Tibial nerve (tissue), 4 donors: ENCODE measurements at places on chromosomes 1 and 21.

DNA sequence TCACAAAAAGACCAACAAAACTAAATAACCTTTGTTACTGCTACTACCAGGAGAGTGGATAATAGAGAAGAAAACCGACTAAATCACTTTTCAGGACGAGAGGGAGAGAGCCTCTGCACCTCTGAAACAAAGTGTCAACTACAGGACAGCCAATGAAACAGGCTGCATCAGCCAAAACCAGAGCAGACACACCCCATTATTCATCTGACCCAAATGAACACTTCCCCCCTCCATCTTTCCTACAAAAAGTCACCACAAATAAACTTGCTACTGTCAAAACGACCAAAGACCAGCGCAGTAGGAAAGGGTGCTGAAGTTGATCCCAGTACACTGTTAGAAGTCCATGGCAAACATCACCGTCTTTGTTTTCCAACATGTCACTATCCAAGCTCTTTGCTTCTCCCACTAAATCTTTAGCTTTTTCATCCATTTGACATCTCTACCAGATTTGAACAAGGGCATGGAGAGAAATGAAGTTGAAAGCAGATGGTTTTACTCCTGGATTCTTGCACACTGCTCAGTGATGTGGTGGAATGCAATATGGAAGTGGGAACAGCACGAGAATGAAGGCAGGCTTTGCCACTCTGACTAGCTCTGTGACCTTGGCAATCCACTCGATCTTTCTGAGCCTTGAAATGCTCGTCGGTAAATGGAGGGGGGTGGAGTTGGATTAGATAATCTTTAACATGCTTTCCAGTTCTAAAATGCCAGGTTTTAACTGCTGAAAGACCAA lies 20.5 kb downstream of the DSTYK start:
- H3K4me1 ChIP-seq, result peaks cover 11% of the 10 kb centered on the region
- no peak overlapping the region for H3K4me3 ChIP-seq
- H3K27me3 ChIP-seq, result no peaks in the 10 kb centered on the region
- H3K36me3 ChIP-seq, result no peaks in the 10 kb centered on the region
- no peak overlapping the region for H3K27ac ChIP-seq

- H3K36me3 ChIP-seq, result no peaks in the 10 kb centered on the region
- no peak overlapping the region for H3K4me3 ChIP-seq
- H3K4me1 ChIP-seq, result peaks cover 5% of the 10 kb centered on the region
- H3K27me3 ChIP-seq, result no peaks in the 10 kb centered on the region
- H3K27ac ChIP-seq, result no peak overlapping the region
Measured at GRCh38 chr1:184907500-184907899, 66.8 kb downstream of the NIBAN1 start.

- H3K27ac ChIP-seq, result no peak overlapping the region
- no peaks in the 10 kb centered on the region for H3K36me3 ChIP-seq
- H3K4me1 ChIP-seq, result no peaks in the 10 kb centered on the region
Measured at GRCh38 chr1:81213279-81213678, 587.5 kb upstream of the ADGRL2 start.

- no peaks in the 10 kb centered on the region for H3K36me3 ChIP-seq
- no peaks in the 10 kb centered on the region for H3K27me3 ChIP-seq
- no peak overlapping the region for H3K27ac ChIP-seq
- H3K4me3 ChIP-seq, result no peak overlapping the region
Measured at GRCh38 chr1:151918819-151919610, 9.7 kb upstream of the THEM4 start.

DNA sequence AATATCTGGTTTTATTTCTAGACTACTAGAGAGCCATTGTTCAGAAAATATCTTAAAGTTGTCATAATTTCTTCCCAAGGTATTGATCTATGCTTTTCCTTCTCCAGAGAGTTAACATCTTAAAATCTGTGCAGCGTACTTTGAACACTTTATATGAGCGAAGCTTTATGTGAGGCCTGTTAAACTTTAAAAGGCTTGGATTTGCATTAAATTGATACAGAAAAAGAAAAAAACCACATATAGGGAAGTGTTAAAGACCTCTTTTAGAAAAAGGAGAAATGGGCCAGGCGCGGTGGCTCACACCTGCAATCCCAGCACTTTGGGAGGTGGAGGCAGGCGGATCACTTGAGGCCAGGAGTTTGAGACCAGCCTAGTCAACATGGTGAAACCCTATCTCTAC lies 59.2 kb upstream of the MORC3 start:
- peak overlapping the region; percentile 68 for H3K27ac ChIP-seq
- no peaks in the 10 kb centered on the region for H3K4me1 ChIP-seq
- H3K4me3 ChIP-seq, result peak overlapping the region; percentile 37
- no peaks in the 10 kb centered on the region for H3K27me3 ChIP-seq
- no peaks in the 10 kb centered on the region for H3K36me3 ChIP-seq
